ENCODE measurements at places on chromosomes 12 and 14.
A peak's percentile ranks its signal among the peaks of the same experiment; 100 is the strongest.

- DNase-seq = no peak
Observed at GRCh38 chr14:105143451-105144025, 25.0 kb downstream of the JAG2 start.

GRCh38 chr12:97375310-97375709 is 87.3 kb upstream of the RMST start:
- no peak for DNase-seq

GRCh38 chr14:68020999-68021663 is 201.6 kb downstream of the RAD51B start:
- no peak for DNase-seq

- no peak for DNase-seq
Observed at GRCh38 chr12:29735604-29736003, 48.1 kb downstream of the TMTC1 start.

DNA sequence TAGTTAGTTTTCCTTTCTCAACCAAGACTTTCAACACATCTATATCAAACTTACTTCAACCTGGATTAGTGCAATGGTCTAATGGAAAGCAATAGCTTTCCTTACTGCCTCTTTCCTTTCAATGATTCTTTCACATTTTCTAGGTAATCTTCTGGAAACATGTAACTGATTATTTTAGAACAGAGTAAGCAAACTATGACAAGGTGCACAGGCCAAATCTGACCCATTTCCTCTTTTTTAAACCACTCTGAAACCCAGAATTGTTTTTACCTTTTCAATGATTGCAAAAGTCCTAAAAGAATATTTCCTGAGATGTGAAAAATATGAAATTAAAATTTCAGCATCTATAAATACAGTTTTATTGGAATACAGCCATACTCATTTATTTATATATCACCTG is 81.6 kb upstream of the TMTC2 start:
- no peak for DNase-seq

GRCh38 chr12:102534899-102535298 is 54.5 kb upstream of the IGF1 start:
- no peak for DNase-seq

DNA sequence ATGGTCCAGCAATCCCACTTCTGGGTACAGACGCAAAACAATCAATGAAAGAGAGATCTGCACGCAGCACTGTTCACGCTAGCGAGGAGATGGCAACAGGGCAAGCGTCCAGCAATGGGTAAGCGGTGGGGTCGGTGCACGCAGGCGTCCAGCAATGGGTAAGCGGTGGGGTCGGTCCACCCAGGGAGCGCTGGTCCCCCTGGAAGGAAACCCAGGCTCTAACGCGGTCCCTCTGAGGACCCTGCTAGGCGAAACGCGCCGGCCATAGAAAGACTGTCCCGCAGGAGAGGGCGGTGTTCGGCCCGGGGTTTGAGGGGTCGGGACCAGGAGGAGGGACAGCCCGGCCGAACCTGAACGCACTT is 618 bp upstream of the PGAM5 start:
- DNase-seq = no peak

DNA sequence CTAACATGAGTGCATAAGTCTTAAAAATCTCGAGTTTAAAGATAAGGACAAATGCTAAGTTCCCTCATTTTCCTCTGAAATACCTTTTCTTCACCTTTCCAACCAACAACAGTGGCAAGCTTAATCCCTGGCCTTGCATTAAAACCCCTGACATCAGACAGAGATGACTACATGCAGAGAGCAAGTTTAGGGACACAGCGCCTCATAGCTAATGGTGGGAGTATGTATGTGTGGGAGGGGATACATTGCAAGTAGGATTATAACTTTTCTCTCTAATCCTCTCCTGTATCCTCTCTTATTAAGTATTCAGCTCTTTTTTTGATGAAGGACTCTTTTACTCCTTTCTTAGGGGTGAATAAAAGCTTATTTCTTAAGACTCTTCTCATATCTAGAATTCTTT is 547.1 kb downstream of the CCER1 start:
- DNase-seq = no peak

- DNase-seq = no peak
Observed at GRCh38 chr12:68521848-68522502, 88.7 kb upstream of the RAP1B start.

- DNase-seq = peak; percentile 76
Observed at GRCh38 chr14:103890821-103891666, 37.2 kb upstream of the TDRD9 start.

GRCh38 chr12:118371321-118372282 is 1.1 kb downstream of the TAOK3 start:
- DNase-seq = no peak

DNA sequence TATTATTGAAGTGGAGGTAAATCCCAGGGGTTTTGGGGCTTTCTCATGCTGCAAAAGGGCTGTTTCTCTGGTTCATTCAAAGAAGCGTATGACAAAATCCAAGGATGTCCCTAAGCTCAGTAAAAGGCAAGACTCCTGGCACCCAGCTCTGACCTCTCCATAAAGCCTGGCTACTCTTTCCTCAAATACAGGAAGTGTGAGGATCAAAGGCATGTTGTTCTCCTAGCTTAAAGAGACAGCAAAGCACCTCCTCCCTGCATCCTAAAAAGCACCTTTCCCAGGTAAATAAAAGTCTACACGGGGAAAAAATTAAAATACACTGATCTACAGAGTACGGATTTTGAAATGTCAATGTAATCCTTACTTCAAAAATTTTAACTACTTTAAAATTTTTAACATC is 118.6 kb downstream of the LMNTD1 start:
- DNase-seq = peak; percentile 27

- no peak for DNase-seq
Observed at GRCh38 chr12:99523853-99524252, 123.7 kb upstream of the GARIN6 start.

GRCh38 chr14:90109858-90110257 is 48.1 kb downstream of the KCNK13 start:
- peak; percentile 56 for DNase-seq

DNA sequence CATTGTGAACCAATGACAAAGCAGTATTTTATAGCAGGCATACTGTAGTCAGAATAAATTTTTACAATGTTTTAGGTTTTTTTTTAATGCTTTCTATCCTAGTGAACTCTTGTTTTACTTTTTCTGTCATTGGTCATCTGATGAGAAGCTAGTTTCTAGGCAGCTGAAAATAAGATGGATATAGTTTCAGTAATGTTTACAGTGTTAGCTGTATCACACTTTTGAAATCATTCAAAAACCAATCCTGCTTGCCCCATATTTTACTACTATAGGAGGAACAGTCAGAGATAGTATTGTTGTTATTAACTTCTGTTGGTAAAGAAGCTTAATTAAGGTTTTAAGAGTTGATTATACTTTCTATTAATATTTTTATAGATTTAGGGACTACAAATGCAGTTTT is 24.5 kb downstream of the USP15 start:
- DNase-seq = no peak

- no peak for DNase-seq
Observed at GRCh38 chr12:530821-531220, 71.1 kb downstream of the B4GALNT3 start.

DNA sequence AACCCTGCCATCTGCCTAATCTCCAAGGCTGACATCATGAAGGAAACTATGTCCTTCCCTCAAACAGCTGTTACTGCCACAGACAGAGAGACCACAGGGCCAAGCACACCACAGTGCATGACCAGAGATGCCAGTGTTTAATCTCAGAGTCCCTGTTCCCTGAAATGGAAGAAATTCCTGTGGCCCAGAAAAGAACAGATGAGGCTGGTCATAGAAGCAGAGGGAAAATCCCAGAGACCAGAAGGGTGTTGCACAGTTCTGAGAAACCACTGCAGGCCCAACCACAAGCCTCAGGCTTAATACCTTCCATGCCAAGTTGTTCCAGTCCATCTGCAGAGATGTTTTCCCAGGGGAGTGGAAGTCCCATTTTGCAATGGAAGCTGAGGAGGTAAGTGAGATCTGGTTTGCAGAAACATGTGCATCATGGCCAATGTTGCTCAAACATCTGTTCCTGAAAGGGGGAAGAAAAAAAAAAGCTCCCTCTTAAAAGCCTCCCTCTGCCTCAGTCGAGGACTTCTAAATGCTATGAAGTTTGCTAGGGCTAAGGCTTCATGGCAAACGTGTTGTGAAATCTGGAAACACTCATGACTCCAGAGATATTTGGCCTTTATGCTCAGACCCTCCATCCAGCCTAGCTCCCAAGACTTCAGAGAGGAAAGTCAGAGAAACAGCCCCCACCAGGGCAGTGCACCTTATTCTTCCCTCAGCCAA is 98.6 kb downstream of the SCARB1 start:
- no peak for DNase-seq

DNA sequence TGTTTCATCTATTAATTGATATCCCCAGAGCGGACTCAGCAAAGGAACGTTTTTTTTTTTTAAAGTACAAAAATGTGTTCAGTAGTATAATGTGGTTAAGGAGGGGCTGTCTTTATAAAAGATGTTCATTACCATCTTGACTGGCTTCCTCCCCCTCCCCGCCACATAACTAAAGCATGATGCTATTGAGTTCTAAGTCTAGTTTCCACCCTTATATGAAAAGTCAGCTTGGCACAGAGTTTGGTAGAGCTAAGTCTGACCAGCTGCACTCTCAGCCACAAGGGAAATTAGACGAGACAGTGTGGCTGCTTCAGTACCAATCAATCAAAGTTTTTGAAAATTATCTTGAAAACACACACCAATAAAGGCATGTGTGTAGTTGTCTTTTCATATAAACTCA is 1.9 kb upstream of the MYBPC1 start:
- no peak for DNase-seq

DNA sequence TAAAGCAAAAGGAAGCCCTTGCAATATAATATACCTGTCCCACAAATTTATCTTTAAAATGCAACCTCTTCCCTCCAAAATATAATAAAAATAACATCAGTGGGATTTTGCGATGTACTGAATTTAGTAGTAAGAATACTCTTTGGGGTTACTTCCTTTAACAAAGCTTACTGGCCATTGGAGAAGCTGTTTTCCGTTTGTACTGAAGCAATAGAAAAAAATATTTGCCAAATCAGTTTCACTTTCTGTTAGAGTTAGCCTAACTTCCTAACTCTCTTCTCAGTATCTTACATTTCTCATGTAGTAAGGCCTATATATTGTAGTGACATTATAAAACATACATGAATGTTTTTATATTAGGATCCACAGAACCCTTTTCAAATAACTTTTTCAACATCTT is 3.7 kb downstream of the MAX start:
- no peak for DNase-seq
